ENCODE measurements at places on chromosomes 11 and 22. TPM values are rescaled to one million over a fixed set of nuclear protein-coding genes. Genes with fewer than 3 reads are reported as not detected.

NLRP14 gene
- not detected for total RNA-seq

ABTB2 gene
- total RNA-seq: 6.1 TPM

CACNA1I gene
- total RNA-seq: 0.10 TPM

KIAA0930 gene
- 65.7 TPM for total RNA-seq

POU2AF2 gene
- not detected for total RNA-seq

SYT13 gene
- not detected for total RNA-seq

SYT12 gene
- total RNA-seq: 3.1 TPM

DNA sequence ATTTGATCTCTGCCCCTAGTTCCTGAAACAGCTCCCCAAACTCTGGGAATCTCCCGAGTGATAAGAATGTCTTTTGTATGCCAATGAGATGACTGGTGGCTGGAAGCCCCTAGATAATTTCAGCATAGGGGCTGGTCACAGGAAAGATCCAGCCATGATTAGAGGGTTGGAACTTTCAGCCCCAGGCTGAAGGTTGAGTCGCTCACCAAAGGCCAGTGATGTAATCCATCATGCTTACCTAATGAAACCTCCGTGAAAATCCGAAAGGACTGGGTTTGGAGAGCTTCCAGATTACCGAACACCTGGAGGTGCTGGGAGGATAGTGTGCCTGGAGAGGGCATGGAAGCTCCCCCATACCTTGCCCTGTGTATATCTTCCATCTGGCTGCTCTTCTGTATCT is 26.0 kb downstream of the LRRC32 start:
- no peak for DNase-seq

DNA sequence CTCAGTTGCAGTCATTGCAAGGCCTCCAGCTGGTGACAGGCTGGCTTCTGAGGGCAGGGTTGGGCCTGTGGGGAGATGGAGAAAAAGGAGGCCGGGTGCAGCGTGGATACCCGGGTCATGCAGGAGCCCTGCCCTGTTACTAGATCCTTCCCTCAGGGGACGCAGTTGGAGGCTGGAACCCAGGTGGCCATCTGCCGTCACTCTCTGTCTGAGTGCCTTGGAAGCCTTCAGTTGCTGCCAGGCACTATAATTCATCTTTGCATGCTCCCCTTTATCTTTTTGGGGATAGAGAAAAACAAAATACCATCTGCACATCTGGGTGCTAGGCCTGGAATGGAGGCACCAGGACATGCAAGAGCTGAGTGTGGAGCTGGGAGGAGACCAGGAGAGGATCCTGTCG is 82.7 kb downstream of the TP53I11 start:
- no peak for DNase-seq

DNA sequence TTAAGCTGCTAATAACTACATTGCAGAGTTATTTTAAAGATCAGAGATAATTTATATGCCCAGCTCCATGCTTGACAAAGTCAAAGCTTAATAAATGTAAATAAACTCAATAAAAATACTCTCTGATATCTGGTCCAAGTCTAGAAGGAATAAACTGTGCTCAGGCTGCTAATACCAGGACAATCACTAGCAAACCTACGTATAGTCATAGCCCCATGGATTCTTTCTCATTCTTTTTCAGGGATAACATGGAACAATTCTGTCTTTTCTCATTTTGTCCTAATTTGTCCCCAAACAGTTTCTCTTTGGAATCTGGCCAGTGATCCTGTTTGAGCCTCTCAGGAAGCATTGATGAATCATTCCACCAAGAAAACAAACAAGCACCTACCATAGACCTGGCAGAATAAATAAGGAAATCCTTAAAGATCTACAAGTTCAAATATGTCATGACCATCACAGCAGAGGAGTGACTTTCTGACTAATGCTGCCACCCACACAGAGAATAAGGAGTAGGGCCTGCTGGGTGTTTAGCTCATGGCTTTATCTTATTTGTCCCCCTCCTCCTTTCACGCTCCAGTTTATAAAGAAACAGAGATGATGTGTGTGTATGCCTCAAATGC is 14.1 kb upstream of the B3GNT6 start:
- no peak for DNase-seq

- DNase-seq: no peak
These were observed 3.2 kb upstream of the BIRC2 start for GRCh38 chr11:102343809-102344208.

- no peak for DNase-seq
These were observed 113.2 kb downstream of the FANCF start for GRCh38 chr11:22512457-22512856.

- DNase-seq: no peak
These were observed 1.5 kb downstream of the EHD1 start for GRCh38 chr11:64876835-64877341.

GRCh38 chr11:18720808-18721560 is 5.0 kb downstream of the IGSF22 start:
- DNase-seq: peak; percentile 94

DNA sequence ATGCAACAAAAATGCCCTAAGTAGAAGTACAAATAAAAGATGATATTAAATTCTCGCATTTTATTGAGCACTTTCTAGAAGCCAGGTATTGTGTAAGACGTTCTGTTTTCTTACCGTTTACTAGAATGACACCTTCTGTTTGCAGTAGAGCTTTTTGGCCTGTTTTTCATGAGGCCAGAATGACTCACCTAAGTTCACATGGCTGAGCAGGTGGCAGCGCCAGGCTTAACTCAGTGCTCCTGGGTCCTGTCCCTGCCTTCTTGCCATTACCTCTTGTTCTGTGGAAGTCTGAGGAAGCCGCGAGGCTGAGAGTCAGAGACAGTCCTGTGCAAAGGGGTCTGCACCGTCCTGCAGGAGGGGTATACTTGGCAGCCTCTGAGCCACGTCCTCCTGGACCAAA is 113.8 kb downstream of the ATXN10 start:
- DNase-seq: no peak

DNA sequence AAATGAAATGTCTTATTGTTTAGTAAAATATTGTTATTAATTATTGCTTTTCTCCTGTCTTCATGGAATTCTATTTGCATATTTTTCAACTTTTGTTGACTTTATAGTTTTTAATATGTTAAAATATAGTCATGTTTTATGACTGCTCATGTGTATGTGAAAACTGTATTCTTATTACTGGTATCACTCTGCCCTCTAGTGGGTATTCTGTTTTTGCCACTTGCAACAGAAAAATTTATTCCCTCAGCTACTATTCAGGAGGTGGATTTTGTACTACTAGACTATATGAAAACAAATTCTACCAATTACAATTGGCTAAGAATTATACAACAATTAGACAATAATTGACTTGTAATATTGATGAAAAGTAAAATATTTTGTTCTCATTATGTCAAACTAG is 45.0 kb downstream of the OR4C6 start:
- no peak for DNase-seq

- no peak for DNase-seq
These were observed 20.6 kb downstream of the PACSIN2 start for GRCh38 chr22:42994276-42994916.

DNA sequence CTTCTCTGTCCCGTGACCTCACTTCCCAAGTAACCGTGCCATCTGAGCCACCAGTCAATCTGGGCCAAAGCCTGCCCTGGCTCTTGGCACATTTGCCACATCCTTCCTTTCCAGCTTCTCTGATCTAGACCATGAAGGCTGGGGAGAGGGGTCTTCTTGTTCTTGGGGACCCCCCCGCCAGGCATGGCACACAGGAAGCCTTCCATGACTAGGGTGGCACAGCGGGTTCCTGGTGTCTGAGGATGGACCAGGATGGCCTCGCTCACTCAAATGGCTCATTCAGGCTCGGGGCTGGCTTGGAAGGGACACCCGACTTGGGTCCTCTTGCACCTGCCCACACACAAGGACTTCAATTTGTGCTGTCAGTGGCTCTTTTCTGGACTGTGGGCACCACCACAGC is 121.3 kb downstream of the BCR start:
- no peak for DNase-seq

- DNase-seq: no peak
These were observed 75.4 kb downstream of the MPPED2 start for GRCh38 chr11:30510750-30511149.

GRCh38 chr11:67119585-67120391 is 725 bp downstream of the KDM2A start:
- peak; percentile 87 for DNase-seq

DNA sequence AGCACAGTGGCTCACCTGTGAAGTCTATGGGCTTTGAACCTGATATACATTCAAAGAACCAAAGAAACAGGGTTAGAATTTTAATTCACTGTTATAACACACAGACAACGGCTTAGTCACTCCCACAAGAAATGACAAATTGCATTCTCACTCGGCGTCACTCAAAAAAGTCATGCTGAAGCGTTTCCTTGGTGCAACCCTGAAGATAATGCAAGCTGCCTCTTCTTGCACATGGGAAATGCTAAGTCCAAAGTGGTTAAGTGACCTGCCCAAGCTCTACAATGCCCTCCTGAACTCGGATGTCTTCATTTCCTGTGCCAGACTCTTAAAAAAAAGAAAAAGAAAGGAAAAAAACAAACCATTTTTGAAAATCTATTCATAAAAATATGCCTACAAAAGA is 10.0 kb downstream of the LGR4 start:
- no peak for DNase-seq

- no peak for DNase-seq
These were observed 12.8 kb downstream of the CTSC start for GRCh38 chr11:88324562-88325345.

- DNase-seq: no peak
These were observed 31.5 kb downstream of the PTPRJ start for GRCh38 chr11:48011798-48012391.

DNA sequence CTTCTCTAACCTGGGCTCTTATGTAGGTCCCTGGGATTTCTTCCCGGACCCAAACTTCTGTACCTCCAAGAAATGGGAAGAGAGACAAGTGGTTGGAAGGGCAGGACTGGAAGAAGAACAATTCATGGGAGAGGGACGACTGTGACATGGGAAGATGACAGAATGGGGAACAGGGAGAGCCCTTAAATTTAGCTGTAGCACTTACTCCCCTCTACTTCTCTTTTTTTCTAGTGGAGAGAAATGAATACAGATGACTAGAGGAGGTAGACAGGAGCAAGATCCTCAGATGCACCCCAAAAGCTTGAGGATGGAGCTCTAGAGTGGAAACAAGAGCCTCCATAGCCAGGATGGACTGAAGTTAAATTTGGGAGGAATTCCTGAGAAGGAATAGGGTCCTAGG is 2.3 kb downstream of the RHOG start:
- no peak for DNase-seq
